ENCODE measurements at places on chromosomes 6 and 20. TPM values are rescaled to one million over a fixed set of nuclear protein-coding genes. Genes with fewer than 3 reads are reported as not detected.
A peak's percentile ranks its signal among the peaks of the same experiment; 100 is the strongest.

Gene BTN1A1
- not detected for total RNA-seq

- no peak for DNase-seq
Observed at GRCh38 chr20:10711903-10712451, 38.2 kb upstream of the JAG1 start.

Gene DCBLD1
- 21.9 TPM for total RNA-seq

DNA sequence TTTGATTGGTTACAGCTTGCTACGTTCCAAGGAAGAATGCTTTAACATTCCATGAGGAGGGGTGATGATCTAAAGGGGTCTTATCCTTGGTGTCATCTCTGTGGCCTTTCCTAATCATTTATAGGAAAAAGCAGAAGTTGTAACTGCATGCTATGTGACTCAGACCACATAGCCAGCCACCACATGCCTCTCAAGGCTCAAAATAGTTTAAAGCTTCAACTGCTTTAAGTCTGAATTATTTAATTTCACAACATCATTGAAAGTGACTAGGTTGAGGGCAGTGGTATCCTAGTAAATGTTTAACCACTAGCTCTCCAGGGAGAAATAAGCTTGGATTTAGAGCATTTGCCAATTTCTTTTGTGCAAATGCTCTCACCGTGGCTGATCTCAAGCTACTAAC, 29.7 kb downstream of the MC3R start:
- DNase-seq: no peak

Gene PRRT1
- 3.0 TPM for total RNA-seq

Gene HLA-DRB1
- 14.6 TPM for total RNA-seq

GRCh38 chr6:11218102-11218442, 14.4 kb downstream of the NEDD9 start:
- no peak for DNase-seq

Gene TMEM151B
- 0.51 TPM for total RNA-seq

DNA sequence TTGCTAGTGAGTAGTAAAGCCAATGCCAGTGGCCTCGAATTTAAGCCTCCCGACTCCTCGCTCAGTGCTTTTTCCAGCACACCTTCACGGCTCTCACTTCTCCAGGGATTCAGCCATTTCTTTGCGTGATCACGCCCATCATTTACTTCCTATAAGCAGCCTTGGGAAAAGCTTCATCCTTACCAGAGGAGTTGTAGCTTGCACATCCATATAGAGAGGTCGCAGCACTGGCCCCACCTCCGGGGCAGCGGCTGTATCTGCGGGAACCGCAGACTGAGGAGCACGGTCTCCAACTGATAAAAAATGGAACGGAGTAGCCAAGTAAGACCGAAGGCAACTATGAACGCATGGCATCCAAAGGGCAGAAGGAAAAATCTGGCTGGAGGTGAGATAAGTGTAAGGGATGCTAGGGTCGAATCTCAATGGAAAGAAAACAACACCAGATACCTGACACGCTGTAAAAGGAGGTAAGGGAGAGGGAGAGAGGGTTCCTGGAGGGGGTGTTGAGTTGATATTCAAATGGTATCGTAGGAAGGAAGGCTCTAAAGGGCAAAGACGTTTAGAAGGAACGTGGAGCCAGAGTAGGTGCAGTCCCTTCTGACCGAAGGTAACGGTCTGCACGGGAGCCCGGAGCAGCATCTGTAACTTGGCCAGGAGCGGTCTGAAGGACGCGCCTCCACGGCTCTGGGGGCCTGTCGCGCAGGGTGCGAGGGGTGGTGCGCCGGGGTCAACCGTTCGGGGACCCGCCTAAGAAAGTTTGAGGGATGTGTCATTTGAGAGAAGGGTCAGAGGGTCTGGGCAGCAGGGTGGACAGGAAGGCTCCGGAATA, 640 bp downstream of the NFS1 start:
- DNase-seq: peak; percentile 67

Gene TMEM14A
- total RNA-seq: 13.7 TPM

GRCh38 chr6:2507521-2508037, 243.1 kb downstream of the MYLK4 start:
- DNase-seq: no peak

Gene EZR
- 141 TPM for total RNA-seq

- no peak for DNase-seq
Observed at GRCh38 chr6:55957961-55958422, 82.6 kb upstream of the BMP5 start.

DNA sequence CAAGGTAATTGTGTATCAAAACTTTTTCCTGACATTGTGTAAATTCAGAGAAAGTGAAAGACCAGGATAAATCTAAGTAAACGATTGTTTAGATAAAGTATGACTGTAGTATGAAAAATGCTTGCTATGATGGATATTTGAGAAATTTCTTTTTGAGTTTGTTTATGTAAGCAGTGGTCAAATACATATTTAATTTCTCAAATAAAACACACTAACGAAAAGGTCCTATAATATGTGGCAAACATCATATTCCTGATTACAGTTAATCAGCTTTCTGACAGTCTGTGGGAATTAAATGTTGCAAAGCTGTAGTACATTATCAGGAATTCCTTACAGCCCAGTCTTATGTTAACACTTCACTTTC, 636.9 kb downstream of the MMUT start:
- DNase-seq: no peak

Gene OTOR
- total RNA-seq: not detected

- DNase-seq: no peak
Observed at GRCh38 chr6:79421001-79421411, 116.2 kb downstream of the LCA5 start.

Gene LEMD2
- total RNA-seq: 75.8 TPM

- DNase-seq: no peak
Observed at GRCh38 chr6:132009175-132009574, 58.0 kb upstream of the CCN2 start.

GRCh38 chr6:125746731-125747588, 2.5 kb upstream of the HEY2 start:
- DNase-seq: peak; percentile 92

GRCh38 chr6:163986313-163986712, 571.8 kb downstream of the QKI start:
- DNase-seq: no peak

- peak; percentile 94 for DNase-seq
Observed at GRCh38 chr20:10219452-10219791, 792 bp downstream of the SNAP25 start.

DNA sequence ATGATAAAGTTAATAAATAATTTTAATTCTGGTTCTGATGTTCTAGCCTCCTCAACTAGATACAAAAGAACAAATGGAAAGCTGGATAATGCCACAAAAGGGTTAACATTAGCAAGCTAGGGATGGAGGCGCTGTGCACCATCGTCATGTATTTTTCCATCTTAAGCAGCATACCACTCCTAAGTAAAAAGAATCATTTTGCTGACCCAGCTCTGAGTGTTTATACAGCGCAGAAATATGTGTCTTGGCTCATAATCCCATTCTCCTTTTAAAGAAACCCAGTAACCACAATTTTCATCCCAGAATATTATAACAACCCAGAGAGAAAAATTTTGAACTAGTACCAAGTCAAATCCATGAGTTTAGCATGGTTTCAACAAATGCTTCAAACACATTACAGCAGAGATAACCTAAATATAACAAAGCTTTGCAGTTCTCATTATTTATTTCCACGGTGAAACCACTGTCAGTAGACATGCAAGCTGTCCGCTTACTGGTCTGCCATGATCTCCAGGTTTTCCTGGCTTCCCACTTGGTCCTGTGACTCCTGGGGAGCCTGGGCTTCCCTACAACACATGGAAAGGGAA, 111.1 kb downstream of the COL12A1 start:
- no peak for DNase-seq

Gene FAM110A
- 9.7 TPM for total RNA-seq

Gene SLC35D3
- not detected for total RNA-seq

GRCh38 chr20:35200267-35200666, 26.2 kb upstream of the MMP24 start:
- no peak for DNase-seq

DNA sequence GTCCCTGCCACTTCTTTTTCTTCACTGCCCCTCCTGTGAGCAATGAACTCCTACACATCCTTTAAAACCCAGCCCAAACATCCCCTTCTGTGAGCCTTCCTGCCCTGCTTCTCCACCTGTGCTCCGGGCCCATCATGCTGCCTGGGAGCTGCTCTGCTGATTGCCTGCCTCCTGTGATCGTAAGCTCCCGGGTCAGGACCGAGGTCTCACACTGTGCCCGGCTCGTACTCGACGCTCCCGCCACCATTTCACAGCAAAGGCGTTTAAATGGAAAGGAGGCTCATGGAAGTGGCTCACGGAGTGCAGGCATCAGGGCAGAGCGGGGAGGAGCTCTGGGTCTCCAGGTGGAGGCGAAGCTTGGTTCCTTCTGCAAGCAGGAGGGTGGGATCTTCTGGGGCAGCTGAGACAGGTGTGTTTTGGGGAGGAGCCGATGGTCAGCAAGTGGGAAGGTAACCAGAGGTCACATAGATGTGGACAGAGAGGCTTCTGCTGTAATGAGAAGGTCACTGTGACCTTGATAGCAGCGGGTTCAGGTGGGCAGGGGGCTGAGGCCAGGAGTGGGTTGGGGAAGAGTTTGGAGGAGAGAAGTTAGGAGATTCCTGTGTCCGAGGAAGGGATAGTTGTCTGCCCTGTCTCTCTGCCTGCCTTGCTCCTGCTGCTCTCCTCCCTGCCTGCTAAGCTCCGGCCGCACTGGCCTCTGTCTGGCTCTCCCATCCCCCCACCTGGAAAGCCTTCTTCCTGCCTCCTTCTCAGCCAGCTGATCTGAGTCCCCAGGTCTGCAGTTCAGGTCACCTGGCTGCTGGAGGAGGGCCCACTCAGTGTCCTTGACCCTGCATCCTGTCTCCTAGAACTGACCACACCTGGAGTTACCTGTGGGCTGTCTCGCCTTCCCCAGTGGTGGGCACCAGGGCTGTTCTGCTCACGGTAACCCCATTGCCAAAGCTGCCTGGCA, 52.7 kb upstream of the FRMD1 start:
- DNase-seq: peak; percentile 80

Gene FOXP4
- 41.3 TPM for total RNA-seq

GRCh38 chr6:141744194-141744925, 388.4 kb upstream of the GJE1 start:
- no peak for DNase-seq

DNA sequence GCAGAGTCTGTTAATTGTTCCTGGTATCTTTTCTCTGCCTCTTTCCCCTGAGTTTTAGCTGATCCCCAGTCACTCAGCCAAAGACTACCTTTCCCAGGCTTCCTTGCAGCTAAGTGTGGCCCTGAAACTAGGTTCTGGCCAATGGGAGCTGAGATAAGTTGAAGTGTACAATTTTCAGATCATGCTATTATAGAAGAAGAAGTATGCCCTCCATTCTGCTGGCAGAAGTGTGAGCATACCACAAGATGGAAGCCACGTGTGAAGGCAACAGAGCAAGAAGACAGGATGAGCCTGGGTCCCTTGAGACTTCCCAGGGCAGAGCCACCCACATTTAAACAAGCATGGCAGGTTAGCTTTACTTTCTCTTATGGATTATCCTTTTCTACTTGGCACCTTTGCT, 273.2 kb downstream of the HIVEP2 start:
- DNase-seq: no peak

GRCh38 chr6:131115651-131116050, 19.6 kb upstream of the AKAP7 start:
- no peak for DNase-seq

Gene LHFPL5
- total RNA-seq: not detected

DNA sequence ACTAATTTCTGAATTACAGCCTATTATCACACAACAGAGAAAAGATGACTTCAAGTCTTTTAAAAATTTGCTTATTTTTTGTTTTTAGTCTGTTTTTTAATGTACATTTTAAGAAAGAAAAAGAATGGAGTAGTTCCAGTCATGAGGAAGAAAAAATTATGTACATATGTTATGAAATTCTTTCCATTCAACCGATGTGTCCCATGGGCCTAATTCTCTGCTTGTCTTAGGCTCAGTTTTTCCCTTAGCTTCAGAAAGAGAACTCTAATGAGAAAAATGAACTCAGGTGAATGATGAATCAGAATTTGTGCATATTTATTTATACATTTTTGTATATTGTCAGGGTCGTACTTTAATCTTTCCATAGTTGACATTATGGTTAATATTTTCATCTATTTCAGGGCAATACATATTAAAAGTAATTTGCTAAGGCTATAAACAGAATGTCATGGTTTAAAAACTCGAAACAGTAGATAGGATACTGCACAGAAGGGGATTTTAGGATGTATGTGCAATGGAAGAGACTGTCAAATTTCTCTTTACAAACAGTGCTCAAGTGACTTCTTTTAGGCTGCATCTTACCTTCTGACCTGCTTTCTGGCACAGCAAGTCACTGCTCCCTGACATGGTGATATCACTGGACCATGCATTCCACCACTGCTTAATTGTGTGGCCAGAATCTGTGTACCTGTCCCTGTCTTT, 153.1 kb downstream of the EPHA7 start:
- no peak for DNase-seq

Gene DPM1
- total RNA-seq: 54.9 TPM

DNA sequence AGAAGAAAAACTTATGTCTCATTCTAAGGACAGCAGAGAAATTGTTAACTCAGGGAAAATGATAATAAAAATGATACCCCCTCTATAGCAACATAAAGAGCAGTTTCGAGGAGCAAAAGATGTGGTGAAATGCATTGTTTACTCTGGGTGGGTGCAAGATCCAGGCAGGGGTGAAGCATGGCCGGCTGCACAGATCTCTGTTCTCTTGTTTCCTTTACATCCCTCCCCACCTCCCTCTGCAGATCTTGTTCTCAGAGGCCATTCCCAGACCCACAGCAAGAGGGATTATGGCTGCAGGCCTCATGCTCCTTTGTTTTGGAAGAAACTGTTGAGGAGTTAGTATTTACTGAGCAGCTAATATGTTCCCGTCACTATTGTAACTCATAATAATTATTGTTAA, 1.8 kb downstream of the BTN3A1 start:
- no peak for DNase-seq

- DNase-seq: no peak
Observed at GRCh38 chr6:160357088-160357487, 8.9 kb downstream of the SLC22A3 start.

Gene SRSF12
- 17.7 TPM for total RNA-seq

Gene HRH3
- total RNA-seq: 0.56 TPM

- no peak for DNase-seq
Observed at GRCh38 chr20:19593762-19594161, 164.3 kb upstream of the RIN2 start.

Gene TOX2
- total RNA-seq: 2.5 TPM

Gene FRK
- total RNA-seq: 2.8 TPM

DNA sequence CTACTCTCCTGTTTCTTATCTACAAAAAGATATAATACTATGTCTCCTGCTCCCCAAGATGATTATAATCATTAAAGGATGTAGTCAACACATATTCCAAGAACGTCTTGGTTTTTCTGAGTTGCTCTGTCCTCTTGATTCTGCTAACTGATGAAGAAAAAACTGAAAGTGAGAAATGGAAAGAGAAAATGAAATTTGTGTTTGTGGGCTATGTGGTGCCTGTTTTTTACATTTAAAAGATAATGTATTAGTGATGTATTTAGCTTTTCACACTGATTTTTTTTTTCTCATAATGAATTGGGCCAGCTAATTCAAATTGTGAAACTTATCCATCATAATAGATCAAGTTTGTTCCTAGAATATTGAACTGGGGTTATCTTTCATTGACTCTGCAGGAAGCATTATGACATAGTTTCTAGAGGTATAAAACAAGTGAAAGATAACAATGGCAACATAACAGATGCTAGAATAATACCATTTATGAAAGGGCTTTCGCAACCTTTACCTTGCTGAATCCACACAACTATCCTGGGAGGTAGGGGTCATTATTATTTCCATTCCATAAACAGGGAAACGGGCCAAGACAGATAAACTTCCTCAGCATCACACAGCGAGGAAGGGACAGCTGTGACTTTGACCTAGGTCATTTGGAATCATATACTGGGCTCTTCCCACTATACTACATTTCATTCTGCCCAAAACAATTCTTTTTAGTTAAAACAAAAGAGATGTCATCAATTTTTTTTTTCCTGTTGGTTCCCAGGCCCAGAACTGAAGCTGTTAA, 336.7 kb downstream of the GJA1 start:
- DNase-seq: no peak

Gene COL19A1
- total RNA-seq: 1.5 TPM
